Uterine smooth muscle cell (primary cell): ENCODE measurements at places on chromosomes 5 and 9. TPM values are rescaled to one million over a fixed set of nuclear protein-coding genes. Genes with fewer than 3 reads are reported as not detected.

Gene PPP3R2
- not detected in 2 replicates for total RNA-seq

Gene ANGPTL2
- total RNA-seq, result 24.1 and 89.6 TPM in 2 replicates

Gene TMC1
- total RNA-seq, result 0.62 and 2.1 TPM in 2 replicates

Gene SH3RF2
- 0.77 and 1.2 TPM in 2 replicates for total RNA-seq

Gene NADK2
- 23.6 and 30.7 TPM in 2 replicates for total RNA-seq

Gene SPATA31A3
- total RNA-seq, result not detected in 2 replicates

Gene RAD17
- 22.9 and 23.7 TPM in 2 replicates for total RNA-seq

Gene LEAP2
- 0.11 and 0.12 TPM in 2 replicates for total RNA-seq

Gene RCL1
- total RNA-seq, result 11.2 and 13.3 TPM in 2 replicates

Gene FGF10
- total RNA-seq, result 0.25 and 0.89 TPM in 2 replicates

Gene SYK
- total RNA-seq, result not detected in 2 replicates

Gene DMGDH
- 1.1 and 3.6 TPM in 2 replicates for total RNA-seq

Gene PPP2R2B
- total RNA-seq, result 0.87 and 1.3 TPM in 2 replicates

Gene PTBP3
- total RNA-seq, result 16.5 and 17.7 TPM in 2 replicates

Gene NKD2
- not detected in 2 replicates for total RNA-seq

Gene C5orf52
- not detected in 2 replicates for total RNA-seq

Gene ADAMTS16
- 0.77 and 1.1 TPM in 2 replicates for total RNA-seq

Gene IL5
- total RNA-seq, result not detected in 2 replicates

Gene TAF11L10
- total RNA-seq, result not detected in 2 replicates

Gene PLEKHG4B
- under 0.01 TPM in 2 replicates for total RNA-seq

Gene PLPP6
- 6.8 and 7.9 TPM in 2 replicates for total RNA-seq

Gene PLAC8L1
- not detected in 2 replicates for total RNA-seq

Gene RGMB
- 71.2 and 121 TPM in 2 replicates for total RNA-seq

Gene PCDHGA6
- 1.7 and 3.2 TPM in 2 replicates for total RNA-seq

Gene PCDHA9
- total RNA-seq, result 0.11 and 0.12 TPM in 2 replicates

Gene KDM3B
- 39.5 and 44.4 TPM in 2 replicates for total RNA-seq

Gene SLIT3
- total RNA-seq, result 0.33 and 2.5 TPM in 2 replicates

Gene PCDHA4
- 0.11 and 0.62 TPM in 2 replicates for total RNA-seq
